Cortex of kidney (tissue), 1 donor: ENCODE measurements at places on chromosomes 7 and 10.

DNA sequence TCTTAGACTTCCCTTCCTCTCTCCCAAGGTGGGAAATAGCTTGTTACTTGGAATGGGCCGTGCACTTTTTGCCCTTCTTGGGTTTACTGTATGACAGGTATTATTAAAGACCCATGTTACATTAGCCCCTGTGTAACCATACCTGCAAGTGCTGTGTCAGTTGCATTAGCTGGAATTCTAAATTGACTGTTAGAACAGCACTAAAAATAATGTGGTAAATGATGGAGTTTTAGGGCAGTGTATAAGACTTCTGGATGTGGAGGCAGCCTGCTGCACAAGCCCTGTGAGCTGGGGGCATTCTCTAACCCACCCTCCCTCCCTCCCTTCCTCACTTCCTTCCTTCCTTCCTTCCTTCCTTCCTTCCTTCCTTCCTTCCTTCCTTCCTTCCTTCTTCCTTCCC is 52.7 kb downstream of the GALNT17 start:
- DNase-seq = no peak

DNA sequence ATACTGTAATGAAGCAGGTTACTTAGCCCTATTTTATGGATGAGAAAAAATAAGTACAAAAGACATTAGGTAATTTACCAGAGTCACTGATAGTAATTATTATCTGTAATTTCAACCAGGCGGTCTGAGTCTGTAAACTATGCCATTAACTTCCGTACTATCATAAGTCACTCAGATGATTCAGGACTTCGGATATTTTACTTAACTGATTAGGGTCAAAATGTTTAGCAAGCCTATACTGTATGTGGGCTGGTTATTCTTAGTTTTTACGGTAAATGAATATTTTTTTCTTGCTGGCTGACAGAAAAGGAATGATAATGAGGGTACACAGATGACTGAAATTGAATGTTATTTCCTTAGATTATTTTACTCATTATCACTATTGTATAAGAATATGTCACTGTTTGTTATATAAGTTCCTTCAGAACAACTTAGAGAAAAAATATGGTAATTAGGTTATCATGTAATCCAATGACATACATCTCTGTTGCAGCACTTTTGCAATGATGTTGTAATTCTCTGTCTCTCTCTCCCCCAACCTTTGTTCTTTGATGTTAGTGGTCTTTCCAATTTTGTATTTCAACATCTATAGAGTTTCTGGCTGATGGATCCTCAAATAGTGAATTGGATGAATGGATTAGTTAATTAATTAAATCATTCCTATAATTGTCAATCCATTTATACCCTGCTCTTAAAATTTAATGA is 165.6 kb downstream of the ZEB1 start:
- DNase-seq = no peak

DNA sequence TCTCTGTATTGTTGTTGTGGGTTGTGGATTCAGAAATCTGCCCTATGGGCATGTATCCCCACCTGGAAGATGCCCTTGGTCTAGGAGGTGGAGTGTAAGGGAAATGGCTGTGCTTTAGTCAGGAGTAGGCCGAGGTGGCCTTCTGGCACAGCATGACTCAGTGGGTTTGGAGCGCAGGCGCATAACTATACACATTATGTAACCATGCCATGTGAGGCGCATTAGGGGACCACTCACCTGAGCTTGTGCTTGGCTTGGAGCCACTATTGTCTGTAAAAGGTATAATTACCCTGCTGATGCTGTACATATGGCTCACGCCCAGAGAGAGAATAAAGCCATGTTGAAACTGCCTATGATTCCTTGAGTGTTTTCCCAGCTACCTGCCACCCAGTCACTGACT is 20.6 kb upstream of the ADAMTS14 start:
- DNase-seq = no peak

DNA sequence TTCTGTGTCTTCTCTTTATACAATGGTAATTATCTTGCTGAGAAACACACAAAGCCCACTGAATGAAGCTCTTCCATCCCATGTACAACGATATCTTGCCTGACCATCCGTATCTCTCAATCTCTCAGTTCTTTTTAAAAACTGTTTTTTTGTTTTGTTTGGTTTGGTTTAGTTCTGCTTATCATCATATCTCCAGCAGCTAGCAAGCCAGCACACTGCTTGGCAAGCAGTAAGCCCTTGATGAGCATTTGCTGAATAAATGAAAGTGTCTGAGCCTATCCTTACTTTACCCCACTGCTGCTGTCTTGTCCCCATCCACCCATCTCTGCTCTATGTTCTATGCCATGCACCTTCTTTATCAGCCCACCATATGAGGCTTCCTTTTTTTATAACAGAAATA is 34.2 kb downstream of the ITGB1 start:
- no peak for DNase-seq

DNA sequence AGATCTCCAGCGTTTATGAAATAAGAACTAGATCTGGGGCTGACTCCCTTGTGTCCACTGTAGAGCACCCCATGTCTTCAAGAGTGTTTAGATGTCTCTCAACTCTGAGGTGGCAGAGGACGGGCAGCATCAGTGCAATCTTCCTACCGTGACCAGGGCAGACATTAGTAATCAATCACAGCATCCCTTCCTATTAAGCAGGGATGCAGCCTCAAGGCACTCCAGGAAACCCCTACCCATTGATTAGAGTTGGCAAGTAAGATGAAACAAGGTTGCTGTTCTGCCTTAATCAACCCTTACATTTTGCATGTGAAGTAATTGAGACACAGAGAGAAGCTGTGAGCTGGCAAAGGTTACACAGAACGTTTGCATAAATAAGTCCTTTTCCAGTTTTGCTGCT is 283.7 kb upstream of the ZMIZ1 start:
- no peak for DNase-seq

- no peak for DNase-seq
These were observed 170.0 kb downstream of the ELAPOR2 start for GRCh38 chr7:86889501-86889900.

GRCh38 chr10:15857107-15857575 is 3.2 kb downstream of the MINDY3 start:
- DNase-seq = no peak

DNA sequence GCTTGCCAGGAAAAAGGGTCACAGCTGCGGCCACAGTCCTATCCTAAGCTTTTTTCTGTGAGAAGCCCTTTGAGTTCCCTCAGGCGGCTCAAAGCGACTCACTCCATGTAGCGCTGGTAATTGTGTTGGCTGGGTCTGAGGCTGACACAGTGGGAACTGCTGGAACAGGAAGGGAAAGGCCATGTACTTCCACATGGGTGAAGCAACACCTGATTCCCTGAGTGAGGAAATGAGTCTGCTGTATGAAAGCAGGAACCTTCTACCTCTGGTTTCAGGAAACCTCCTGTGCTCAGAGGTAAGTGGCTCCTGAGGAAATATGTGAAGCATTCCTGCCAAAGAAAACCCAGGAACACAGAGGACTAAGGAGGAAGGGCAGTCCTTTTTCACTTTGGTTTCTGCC is 734.6 kb upstream of the SORCS1 start:
- DNase-seq = no peak

DNA sequence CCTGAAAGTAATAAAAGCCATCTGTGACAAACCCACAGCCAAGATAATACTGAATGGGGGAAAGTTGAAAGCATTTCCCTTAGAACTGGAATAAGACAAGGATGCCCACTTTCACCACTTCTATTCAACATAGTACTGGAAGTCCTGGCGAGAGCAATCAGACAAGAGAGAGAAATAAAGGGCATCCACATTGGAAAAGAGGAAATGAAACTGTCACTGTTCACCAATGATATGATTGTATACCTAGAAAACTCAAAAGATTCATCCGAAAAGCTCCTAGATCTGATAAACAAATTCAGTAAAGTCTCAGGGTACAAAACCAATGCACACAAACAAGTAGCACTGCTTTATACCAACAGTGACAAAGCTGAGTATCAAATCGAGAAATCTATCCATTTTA is 581.7 kb upstream of the TEX47 start:
- no peak for DNase-seq

- DNase-seq = no peak
These were observed 466.5 kb downstream of the PHTF2 start for GRCh38 chr7:78265071-78265470.

DNA sequence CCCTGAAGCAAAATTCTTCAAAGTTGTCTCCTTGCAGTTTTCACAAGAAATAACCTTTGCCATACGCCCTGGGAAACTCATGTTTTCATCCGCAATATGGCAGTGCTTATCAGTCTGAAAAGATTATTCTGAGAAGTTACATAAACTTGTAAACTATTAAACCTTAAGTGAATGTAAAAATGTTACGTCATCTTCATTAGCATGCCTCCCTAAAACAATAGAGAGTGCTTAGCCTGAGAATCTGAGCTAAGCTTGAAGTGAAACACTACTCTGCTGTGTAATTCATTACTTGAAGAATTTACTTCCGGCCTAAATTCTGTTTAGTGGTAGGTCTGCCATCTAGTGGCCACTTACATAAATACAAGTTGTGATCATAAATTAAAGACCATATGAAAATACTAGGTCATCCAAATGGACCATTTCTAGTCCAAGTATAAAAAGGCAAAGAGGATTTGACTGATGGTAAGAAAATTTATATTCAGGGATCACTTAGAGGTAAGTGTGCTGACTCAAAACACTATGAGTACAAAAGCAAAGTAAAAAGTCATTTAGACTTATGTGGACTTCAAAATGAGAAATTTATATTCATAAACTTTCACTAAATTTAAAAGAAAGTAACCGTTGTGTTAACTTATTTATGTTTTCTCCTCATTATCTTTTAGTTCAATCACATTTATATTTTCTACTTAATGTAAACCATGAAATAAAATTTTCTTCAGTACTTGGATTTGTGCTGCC is 745.1 kb upstream of the LRRTM3 start:
- no peak for DNase-seq

DNA sequence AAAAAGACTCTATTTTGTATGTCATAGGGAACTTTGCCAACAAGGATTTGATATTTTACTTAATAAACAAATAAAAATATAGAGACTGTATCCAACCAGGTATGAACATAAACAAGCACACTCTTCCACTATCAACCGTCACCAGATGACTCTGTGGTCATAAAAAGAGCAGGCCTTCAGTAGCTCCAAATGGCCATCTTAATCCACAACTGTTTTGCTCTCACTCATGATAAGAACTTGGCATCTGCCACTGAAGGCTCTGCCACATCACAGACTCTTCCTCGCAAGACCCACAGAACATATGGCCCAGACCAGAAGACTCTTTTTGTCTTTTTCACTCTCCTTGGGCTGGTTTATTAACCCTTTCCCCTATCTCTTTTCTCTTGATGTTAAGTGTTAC is 98.7 kb upstream of the POM121L12 start:
- no peak for DNase-seq

GRCh38 chr7:158431941-158432347 is 155.7 kb downstream of the PTPRN2 start:
- no peak for DNase-seq

GRCh38 chr7:35380739-35381224 is 126.9 kb upstream of the TBX20 start:
- DNase-seq = no peak

- no peak for DNase-seq
These were observed 41.8 kb downstream of the COL17A1 start for GRCh38 chr10:104043854-104044253.

DNA sequence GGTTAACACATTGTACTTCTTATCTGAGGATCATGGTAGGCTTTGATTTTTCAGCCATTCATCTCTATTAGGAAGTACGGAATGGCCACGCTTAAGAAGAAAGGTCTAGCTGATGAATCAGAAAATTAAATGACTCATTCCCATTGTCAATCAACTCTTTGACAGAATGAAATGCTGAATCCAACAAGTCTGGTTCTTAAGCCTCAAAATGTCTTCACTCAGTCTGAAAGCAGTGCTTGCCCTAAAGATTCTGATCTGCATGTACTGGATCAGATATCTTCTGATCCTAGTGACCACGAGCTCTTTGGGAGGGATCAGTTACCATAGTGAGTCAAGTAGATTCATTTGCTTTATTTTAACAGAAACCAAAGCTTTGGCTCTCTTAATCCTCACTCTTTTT is 5.7 kb upstream of the CELF2 start:
- no peak for DNase-seq

- peak; percentile 48 for DNase-seq
These were observed at the start of gene GGCT for GRCh38 chr7:30504301-30505173. Gene GGCT (minus strand): TSS chr7:30504829. CDS start chr7:30504709, 120 bp downstream.

DNA sequence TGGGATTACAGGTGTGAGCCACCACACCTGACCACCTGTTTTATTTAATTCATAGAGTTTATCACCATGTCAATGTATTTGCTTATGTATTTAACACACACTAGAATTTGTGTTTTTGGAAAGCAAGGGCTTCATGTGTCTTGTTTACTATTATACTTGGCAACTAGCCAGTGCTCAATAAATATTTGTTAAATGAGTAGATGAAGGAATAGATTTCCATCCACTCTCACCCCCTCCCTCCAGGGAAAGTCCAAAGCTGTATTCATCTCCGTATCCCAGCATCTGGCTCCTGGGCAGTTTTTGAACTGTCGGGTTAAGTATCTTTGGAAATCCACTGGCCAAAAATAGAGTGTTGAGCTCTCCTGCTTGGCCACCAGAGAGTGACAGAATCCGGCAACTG is 4.6 kb upstream of the RADIL start:
- DNase-seq = no peak

DNA sequence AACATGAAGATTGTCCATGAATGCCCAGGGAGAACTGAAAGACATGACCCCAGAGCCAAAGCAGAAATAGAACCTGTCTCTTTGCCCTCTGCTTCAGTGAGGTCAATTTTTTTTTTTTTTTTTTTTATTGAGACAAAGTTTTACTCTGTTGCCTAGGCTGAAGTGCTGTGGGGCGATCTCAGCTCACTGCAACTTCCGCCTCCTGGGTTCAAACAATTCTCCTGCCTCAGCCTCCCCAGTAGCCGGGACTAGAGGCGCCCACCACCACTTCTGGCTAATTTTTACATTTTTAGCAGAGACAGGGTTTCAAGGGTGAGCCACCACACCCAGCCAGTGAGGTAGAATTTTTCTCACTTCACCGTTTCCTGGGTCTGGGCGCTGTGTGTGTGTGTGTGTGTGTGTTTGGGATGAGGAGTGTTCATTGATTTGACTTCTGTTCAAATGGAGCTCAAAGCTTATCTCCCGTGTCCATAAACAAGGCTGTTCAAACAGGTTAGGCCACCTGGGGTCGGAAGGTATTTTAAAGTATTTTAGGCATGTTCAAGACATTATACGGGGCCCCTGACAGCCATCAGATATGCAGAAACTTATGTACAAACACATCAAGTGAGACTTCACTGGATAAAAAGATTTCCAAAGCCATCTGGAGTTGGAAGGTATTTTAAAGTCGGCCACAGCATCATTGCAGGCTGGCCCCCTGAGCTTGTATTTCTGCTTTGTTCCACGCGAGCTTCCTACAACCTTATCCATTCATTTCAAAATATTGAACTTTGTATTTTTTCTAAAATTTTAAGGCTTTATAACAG is 93.8 kb downstream of the MAP3K8 start:
- no peak for DNase-seq

DNA sequence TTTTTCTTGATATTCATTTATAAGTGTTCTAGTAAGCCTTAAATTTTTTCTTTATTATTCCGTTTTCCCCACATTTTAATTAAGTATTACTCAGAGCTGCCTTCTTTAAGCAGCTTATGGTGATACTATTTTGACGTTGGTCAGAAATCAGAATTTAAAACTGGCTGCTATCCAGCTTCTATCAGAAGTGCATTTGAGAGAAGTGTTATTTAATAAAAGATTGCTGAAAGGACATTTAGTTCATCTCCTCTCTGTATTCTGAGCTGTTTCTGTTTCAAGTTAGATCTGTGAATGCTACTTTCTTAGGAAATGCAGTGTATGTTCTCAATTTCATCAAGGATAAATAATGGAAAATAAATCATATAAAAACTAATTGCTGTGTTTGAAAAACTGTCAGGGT is 17.4 kb downstream of the KLHL7 start:
- DNase-seq = no peak

GRCh38 chr10:7756360-7756992 is 31.3 kb downstream of the KIN start:
- DNase-seq = no peak
